ENCODE measurements at places on chromosomes 5 and 9.

DNA sequence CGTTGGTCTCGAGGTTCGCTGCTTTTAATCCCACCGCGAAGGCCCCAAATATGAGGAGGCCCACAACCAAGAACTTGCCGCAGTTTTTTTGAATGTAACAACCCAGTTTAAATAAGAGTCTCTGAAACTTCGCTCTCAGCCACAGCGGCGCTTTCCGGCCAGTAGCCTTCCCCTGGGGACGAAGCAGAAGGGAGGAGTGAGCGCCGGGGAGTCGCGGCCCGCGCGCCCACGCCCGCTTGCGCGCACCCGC, 10.4 kb downstream of the PTCH1 start:
- DNase-seq, result peak; percentile 40

DNA sequence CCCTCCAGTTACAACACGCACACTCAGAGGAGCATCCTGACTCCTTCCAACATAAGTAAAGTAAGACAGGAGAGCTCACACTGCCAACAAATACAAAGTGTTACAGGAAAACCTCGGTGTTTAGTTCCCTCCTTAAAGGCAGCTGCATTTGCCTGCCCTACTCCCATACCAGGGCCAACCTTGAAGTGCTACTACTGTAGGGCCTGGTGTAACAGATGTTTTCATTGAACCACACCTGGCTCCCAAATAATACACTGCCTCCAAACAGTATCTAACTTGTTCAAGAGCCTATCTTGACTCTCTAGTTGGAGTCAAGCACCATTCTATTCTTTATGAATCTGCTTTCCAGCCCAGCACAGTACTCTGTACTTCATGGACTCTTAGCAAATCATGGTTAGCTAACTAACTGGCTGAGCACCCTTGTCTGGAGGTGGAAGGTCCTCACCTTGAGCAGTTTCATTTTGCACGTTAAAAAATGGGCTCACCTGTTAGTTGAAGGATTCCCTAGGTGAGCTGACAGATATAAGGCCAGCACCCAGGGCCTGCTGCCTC, 34.6 kb downstream of the TTC39B start:
- no peak for DNase-seq

DNA sequence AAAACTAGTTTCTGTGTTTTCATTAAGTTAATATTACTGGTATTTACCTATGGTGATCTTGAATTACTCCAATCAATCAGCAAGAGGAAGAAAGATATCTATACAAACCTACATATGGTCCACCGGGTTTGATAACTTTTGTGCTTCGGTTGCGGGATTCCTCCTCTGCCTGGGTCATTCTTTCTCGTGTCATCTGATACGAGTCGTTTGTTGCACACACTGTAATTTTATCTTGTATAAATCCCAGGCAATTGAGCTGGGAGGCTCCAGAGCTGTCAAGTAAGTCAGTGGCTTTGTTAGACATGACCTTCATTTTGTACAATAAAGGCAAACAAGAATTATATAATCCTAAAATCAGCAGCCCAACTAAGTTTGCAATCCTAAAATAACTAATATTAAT, 48.0 kb downstream of the ELL2 start:
- DNase-seq, result no peak

GRCh38 chr5:95870105-95870672, 47.7 kb upstream of the GLRX start:
- DNase-seq, result no peak

- DNase-seq, result peak; percentile 73
Measured at GRCh38 chr5:96344678-96345577, 88.1 kb downstream of the PCSK1 start.

- no peak for DNase-seq
Measured at GRCh38 chr5:42267091-42267490, 156.1 kb upstream of the GHR start.

GRCh38 chr5:154993461-154993860, 20.1 kb upstream of the KIF4B start:
- DNase-seq, result no peak

GRCh38 chr9:128005923-128006322, 25.1 kb upstream of the EEIG1 start:
- no peak for DNase-seq

GRCh38 chr9:128164307-128164885, 4.3 kb downstream of the BBLN start:
- no peak for DNase-seq

DNA sequence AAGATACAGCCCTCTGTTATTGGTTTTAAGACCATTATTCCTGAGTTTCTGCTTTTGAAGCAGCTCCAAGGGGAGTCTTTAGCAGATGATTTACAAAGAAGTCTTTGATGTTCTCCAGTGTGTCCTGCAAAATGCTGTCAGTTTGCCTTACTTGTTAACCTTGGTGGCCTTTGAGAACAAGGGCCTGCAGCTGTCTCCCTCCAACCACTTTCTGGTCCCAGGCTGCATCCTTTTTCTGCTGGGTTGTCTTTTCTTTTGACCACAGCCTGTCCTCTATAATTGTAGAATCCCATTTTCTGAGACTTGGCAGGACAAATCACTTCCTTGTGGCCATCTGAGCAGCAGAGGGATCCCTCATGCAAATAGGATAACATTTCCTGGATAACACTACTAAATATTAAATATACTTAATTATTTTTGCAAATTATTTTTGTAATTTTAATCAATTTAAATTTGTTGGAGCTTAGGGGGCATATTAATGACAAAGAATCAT, 281.4 kb downstream of the DMRT2 start:
- DNase-seq, result no peak

DNA sequence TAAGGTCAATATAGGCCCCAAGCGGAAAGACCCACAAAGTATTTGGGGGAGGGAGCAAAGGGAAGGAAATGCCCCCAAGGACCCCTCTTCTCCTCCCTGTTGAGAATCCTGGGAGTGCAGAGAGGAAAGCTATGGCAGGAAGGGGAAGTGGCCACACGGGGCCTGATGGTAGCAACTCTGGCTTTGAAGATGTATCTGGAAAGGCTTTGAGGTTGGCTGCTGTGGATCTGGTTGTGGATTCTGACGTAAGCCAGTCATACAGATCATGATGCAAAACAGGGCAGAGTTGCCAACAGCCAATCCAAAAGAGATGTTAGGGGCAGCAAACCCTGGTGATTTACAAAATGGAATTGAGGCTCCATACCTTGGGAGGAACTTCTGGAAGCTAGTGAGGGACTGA, 108.8 kb downstream of the PRKACG start:
- DNase-seq, result no peak

DNA sequence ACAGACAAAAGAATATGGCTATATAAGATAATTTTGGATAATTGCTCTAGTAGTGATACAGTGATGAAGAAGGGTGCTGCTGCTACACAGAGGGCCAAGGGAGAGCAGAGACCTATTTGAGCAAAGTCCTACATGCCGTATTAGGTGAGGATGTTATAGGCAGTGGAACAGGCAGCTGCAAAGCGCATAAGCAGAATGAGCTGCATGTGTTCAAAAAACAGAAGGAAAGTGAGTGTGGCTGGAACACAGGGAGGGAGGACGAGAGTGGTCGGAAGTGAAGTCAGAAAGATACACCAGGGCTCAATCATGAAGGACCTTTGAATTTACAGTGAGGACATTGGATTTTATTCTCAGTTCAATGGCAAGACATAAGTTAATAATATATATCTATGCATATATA, 35.4 kb downstream of the ITGA2 start:
- no peak for DNase-seq

DNA sequence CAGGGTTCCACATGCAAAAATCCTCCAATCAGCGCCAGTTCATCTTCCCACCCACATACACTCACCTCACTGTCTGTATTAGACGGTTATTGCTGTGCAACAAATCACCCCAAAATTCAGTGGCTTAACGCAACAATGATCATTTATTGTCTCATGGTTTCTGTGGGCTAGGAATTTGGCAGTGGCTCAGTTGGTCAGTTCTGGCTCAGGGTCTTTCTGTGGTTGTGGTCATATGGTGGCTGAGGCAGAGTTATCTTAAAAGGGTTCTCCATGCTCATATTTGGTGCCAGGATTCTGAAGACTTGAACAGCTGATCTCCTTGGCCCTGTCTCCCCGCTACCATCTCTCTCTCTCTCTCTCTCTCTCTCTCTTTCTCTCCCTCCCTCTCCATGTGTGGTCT, 12.9 kb downstream of the ZNF618 start:
- no peak for DNase-seq

- no peak for DNase-seq
Measured at GRCh38 chr9:20703146-20703545, 19.1 kb downstream of the FOCAD start.

DNA sequence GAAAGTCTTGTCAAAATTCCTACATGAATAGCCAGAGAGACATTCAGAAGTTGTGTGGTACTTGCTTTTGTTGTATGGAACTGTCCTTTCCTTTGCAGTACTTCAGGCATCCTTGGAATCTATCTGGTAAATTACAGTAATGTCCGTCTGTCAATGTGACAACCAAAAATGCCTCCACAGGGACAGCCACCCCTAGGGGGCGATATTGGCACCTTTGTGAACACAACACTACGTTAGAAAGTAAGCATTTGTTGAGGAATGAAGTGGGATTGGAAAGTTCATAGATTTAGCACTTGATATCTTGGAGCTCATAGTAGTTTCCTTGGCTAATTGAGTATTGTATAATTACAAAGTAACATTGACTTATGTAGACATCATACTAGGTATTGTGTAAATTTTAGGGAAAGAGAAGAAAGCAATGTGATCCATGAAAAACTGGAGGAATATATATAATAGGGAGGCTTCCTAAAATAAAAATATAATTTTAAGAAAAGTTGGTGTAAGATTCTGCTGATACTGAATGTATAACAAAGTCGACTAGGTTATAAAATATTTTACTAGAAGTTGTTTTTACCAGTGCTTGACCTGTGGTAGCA, 32.7 kb downstream of the TMEFF1 start:
- peak; percentile 2 for DNase-seq

DNA sequence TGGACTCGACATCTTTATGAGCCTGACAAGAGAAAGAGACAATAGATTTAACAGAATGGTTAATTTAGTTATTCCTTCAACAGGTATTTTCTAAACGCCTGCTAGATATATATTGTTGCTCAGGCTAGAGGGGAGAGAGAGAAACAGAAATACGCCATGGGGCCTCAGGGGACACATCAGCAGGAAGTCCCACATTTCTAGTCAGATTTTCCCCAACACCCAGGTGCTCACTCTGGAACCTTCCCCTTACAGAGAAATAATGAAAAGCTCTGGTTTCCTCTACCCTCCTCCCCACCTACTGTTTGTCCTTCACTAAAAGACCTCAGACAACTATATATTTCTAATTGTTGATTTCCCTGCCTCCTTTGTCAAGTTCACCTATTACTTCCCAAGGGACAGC, 130.3 kb upstream of the TBC1D2 start:
- no peak for DNase-seq

GRCh38 chr9:89790542-89791109, 185.8 kb downstream of the GADD45G start:
- no peak for DNase-seq

DNA sequence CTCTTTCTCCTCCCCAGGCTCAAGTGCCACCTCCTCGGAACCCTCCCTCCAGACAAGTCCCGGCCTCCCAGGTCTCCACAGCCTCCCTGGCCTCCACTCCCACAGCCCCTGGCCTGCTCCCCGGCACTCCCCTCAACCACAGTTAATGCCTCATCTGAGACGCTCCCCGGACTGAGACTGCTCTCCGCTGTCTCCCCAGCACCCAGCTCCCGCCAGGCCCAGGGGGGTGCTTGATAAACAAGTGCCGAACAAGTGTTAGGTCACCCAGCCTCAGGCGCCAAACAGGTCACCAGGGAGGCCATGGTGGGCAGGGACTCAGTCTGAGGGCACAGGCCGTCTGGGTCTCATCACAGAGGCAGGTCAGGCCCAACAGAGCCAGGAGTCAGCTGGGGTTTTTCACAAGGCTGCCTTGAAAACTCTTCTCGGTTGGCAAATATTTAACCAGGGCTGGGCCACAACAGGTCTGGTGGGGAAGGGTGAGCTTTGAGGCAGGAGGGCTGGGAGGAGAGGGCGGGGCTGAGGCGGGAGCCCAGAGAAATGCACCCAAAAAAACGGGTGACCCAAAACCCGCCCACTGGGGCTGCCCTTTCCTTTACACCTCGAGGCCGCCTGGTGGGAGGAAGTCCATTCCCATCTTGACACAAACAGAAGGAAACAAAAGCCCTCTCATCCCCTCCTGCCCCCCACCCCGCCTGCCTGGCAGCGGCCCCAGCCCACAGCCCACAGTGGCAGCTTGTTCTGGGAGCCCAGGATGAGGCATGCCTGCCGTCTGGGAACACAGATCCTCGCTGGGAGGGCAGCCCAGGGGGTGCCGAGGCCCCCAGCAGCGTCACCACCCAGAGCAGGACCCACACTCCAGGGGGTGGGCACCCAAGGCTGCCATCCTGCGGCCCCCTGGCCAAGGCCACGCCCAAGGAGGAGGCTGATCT, 66.6 kb upstream of the STXBP1 start:
- DNase-seq, result peak; percentile 72

DNA sequence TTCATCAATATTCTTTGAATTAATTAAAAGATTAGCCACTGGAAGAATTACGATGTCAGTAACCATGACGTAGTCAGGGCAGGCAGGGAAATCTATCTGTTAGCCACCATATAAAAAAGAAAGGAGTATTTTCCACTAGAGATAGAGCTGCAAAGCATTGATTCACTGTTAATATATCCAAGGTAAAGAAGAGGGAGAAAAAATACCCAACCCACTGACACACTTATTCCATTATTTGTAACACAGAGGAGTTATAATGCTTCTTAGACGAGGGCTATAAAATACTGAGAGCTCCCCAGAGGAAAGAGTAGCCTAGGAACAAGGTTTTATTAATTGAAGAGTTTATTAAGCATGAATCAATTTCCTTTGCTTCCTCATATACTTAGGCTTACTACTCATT, 382.2 kb upstream of the CDH6 start:
- DNase-seq, result no peak
